Stimulated activated CD8-positive, alpha-beta memory T cell treated with anti-CD3 and anti-CD28 coated beads, Interleukin-4, amount 100 ng/mL, for 48 hours (primary cell): ENCODE measurements at places on chromosomes 5 and 9.

GRCh38 chr9:133715866-133716563 lies 22.1 kb downstream of the SARDH start:
- DNase-seq: peak; percentile 43

DNA sequence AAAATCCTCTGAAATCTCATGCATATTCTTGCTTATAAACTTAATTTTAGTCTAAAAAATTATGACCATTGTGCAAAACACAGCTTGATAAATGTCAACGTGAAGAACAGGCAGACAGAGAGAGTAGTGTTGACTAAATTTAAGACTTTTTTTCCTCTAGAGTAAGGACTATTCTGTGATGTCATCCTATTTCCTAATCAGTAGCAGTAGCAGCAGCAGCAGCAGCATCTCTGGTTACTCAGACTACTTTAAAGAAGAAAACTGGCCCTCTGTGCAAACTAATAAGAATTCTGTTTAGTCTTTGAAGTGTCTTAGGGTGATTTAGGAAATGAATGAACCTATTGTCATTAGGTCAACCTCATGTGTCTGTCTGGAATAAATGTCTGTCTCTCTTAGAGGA lies 403.0 kb downstream of the HINT1 start:
- no peak for DNase-seq

DNA sequence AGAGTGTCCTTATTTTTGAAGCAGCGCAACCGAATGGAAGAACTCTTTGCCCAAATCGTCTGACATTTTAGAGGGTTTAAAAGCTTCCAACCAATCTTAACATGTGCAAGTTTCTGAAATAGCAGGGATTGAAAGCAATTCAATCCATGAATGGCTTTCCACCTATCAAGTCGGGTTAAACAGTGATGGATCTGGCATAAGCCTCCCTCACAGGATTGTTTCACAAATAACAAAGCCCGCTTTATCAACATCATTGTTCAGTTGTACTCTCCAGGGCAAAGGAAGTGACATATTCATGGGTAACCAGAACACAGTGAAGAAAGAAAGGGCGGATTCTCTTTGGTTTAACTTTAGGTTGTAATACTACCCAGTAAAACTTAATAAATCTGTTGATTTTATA lies 497.3 kb downstream of the MTRR start:
- no peak for DNase-seq

DNA sequence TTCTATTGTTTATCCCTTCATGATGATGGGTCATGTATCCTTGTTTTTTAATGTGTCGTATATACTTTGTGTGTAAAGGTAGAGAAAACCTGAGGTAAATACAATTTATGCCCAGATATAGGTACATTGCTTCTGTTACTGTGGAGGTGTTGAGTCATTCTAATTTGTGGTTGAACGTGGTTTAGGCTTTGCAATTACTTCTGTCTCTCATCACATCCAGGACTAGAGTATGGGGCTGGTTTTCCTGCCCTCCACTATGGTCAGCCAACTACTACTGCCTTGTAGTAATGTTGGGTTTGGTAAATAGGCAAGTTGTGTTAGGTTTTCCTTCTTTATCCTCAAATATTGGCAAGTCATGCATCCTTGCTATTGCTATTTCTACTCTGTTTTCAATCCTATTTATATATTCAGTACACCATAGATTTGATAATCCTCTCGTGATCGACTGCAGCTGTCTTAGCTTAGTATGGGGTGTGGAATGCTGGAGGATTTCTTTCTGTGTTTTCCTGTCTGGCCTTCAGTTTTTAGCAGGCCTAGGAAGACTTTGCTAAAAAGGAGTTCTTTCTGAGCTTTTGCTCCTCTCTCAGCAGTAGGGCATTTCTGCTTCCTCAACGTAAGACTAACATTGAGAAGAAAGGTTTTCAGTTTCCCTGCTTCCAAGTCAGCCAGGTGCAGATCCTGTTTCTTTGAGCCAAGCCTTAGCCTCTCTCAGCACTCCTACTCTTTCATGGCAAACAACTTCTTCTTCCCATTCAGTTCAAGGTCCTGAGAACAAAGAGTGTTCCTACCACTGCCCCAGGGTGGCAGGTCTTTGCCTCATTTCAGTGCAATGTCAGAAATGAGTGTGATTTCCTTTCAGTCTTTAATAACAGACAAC lies 844.4 kb upstream of the CDH18 start:
- DNase-seq: no peak

- no peak for DNase-seq
Observed at GRCh38 chr5:151770383-151771258, 1.1 kb upstream of the G3BP1 start.

GRCh38 chr5:171306781-171307591 lies 2.1 kb upstream of the TLX3 start:
- DNase-seq: no peak

- no peak for DNase-seq
Observed at GRCh38 chr9:112548836-112549595, 62.4 kb downstream of the KIAA1958 start.

- no peak for DNase-seq
Observed at GRCh38 chr9:109499093-109499630, 1.1 kb upstream of the PTPN3 start.

GRCh38 chr5:520196-520849 lies 3.9 kb downstream of the SLC9A3 start:
- no peak for DNase-seq

GRCh38 chr9:673264-673965 lies 168.1 kb upstream of the DMRT1 start:
- no peak for DNase-seq
